ENCODE measurements at places on chromosomes 16 and 17.
A peak's percentile ranks its signal among the peaks of the same experiment; 100 is the strongest.

GRCh38 chr17:60514053-60514452, 12.0 kb downstream of the APPBP2 start:
- DNase-seq, result no peak

GRCh38 chr17:58060596-58061191, 22.5 kb upstream of the DYNLL2 start:
- DNase-seq, result peak; percentile 7

DNA sequence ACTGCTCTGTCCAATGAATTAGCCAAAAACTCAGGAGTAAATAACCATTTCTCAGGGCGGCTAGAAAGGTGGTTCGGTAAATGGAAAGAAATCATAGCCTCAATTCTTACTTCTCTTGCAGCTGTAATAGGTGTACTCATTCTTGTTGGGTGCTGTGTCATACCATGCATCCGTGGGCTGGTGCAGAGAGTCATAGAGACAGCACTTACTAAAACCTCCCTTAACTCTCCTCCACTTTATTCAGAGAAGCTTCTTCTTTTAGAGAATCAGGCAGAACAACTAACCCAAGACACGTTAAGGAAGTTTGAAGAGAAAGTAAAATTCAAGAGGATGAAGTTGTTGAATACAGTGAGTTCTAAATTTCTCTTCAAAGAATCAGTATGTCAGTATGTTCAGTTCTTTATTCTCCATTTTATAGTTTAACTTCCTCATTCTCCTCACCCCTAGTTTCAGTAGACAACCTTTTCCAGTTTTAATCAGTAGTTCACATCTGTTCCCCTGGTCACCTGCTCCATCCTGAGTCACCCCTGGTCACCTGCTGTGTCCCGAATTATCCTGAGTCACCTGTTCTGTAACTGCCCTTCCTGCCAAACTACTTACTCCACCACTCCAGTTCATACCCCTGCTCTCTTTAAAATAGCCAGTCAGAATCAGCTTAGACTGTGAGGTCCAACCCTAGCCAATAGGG, 85.9 kb downstream of the EMP2 start:
- no peak for DNase-seq

DNA sequence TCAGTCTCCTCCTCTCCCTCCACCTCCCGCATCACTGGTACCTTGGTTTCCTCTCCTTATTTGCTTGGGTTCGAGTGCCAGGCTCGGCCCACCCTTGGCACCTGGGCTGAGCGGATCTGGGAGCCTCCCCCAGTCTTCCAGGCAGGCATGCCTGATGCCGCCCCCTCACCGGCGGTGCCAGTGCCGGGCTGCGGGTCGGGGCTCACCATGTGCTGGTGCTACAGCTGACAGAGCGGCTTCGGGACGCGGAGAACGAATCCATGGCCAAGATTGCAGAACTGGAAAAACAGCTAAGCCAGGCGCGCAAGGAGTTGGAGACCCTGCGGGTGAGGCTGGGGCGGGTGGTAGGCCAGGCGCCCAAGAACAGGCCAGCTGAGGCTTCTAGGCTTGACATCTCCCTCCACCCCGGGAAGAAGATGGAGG, 19.2 kb downstream of the FMNL1 start:
- DNase-seq, result no peak

DNA sequence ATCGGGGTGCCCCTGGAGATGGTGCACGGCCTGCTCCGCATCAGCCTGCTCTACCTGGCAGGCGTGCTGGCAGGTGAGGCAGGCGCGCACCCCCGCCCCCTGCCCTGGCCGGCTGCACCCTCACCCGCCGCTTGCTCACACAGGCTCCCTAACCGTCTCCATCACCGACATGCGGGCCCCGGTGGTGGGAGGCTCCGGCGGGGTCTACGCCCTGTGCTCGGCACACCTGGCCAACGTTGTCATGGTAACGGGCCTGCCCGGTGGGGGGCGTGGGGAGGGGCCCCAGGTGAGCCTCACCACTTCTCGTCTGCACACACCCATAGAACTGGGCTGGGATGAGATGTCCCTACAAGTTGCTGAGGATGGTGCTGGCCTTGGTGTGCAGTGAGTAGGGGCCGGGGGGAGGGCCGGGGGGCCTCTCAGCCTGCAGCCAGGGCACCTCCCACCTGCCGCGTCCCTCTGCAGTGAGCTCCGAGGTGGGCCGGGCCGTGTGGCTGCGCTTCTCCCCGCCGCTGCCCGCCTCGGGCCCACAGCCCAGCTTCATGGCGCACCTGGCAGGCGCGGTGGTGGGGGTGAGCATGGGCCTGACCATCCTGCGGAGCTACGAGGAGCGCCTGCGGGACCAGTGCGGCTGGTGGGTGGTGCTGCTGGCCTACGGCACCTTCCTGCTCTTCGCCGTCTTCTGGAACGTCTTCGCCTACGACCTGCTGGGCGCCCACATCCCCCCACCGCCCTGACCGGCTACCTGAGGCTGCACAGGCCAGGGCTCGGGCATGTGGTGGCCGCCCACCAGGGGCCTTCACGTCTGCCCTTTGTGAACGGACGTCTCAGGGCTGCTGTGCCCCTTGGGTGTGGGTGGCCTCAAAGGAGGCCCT, 2.1 kb downstream of the RHBDL1 start:
- no peak for DNase-seq

- DNase-seq, result peak; percentile 27
Measured at GRCh38 chr16:69501956-69502745, 63.6 kb upstream of the NFAT5 start.

DNA sequence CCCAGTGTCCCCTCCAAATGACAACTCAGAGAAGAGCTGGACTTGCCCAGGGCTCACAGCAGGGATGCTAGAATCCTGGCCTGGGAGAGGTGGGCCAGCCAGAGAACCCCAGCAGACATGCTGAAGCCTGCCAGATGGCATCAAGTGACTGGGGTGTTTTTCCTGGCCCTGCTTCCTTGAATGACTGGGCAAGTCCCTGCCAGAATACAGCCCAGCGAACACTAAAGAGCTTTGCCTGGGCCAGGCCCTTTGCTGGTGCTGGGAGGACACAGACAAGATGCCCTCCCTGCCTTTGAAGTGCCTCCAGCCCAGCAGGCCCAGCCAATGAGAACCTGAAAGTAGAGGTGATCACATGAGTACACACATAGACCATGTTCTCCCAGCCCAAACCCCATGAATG, 11.5 kb downstream of the ZNF319 start:
- no peak for DNase-seq

- DNase-seq, result no peak
Measured at GRCh38 chr16:86351041-86351784, 159.1 kb upstream of the FOXF1 start.

- DNase-seq, result no peak
Measured at GRCh38 chr16:28308794-28309584, 16.7 kb downstream of the SBK1 start.

DNA sequence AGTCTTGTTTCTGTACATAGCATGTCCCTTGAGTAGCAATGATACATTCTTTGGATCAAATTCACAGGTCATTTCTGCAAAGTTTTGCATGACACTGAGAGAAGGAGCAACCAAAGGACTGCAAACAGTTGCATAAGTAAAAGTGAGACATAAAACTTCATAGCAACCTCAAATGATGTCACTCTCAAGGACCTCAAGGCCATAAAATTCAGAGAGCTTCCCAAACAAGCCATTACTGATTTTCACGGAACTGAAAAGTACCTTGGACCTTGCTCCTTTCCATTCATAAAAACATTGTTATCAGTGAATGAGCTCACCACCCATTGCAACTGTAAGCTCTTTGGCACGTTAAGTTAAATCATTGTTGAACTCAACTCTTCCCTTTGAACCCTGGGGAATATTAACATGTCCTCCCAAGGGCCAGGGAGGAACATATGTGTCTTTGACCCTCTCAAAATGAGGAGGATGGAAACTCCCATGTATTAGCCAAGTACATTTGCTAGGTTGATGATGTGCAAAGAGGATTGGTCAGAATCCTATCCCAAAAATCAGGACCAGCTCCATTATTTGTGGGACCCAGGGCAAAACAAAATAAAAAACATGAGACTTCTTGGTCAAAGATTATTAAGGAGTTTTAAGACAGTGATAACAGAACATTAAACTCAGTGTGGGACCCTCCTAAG, 275.0 kb upstream of the DYNLRB2 start:
- no peak for DNase-seq

DNA sequence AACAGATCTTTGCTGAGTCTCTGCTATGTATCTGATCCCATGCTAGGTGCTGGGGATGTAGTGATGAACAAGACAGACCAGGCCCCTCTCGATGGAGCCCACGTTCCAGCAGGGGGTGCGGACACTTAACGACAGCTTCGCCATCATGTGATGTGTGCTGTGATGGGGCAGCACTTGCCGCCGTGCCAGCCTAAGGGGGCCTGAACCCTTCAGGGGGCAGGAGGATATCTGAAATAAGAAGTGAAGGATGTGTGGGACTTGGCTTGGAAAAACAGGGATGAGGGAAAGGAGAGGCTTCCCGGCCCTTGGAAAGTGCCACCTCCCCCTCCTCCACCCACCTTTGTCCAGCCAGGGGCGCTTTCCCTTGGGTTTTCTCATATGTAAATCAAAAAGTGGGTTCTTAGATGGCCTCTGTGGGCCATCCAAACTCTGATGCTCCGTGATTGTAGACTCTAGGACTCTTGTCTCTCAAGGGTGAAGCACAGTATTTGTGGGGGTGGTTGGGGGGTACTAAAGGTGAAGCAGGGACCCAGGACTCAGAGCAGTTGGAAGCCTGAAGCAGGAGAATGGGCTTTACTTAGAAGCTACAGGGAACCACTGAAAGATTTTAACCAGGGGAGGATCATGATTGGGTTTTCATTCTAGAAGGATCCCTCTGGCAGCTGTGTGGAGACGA, 4.0 kb upstream of the DLX3 start:
- no peak for DNase-seq

DNA sequence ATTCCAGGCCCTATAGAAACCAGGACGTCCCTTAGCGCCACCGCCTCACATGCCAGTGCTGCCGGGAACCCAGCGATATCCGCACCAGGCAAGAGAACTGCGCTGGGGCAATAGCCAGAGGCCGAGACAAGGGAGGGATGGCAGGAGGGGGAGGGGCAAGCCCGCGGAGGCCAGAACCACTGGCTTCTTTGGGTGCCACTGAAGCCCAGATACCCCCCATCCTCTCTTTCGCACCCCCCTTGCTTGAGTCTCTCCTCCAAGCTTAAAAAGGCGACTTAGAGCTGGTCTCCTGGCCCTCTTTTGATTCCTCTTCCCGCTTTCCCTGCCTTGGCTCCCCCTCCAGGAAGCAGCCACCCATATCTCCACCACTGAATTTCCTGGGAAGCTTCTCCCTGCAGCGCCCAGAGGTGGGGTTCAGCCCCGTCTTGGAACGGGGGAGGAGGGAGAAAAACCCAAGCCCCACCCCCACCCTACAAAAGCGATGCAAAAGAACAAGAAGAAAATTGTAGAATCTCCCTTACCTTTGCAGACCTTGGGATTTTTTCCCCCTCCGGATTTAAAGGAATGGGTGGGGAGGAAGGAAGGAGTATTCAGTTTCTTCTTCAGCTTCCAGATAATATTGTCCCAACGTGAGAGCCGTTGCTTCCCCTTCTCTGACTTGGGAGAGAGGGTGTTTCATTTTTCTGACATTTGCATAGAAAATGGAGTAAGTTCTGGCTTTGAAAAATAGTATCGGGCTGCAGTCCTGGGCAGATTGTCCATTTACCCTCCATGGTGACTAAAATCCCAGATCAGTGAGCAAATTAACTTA, 622 bp downstream of the HOXB6 start:
- DNase-seq, result no peak

GRCh38 chr17:42906772-42907446, 6.3 kb downstream of the G6PC1 start:
- no peak for DNase-seq

GRCh38 chr17:80254396-80255251, 6.0 kb upstream of the RNF213 start:
- DNase-seq, result no peak

- no peak for DNase-seq
Measured at GRCh38 chr16:66468321-66468965, 41.3 kb downstream of the BEAN1 start.

DNA sequence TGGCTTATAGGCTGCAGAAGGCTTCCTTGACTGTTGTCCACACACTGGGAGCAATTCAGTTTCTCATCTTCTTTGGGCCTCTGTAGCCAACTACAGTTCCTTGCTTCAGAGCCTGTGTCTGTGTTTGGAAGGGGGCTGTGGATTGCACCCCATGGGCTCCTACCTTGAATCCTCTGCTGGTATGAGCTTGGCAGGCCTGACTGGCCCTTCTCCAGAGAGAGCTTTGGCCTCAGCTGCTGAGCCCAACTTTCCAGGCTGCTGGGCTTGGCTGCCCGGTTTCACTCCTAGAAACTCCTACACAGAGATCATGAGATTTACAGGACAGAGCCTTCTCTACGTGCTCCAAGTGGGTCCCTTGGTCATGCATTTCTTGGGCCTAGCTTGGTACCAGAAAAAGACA, 354.4 kb downstream of the SNX29 start:
- no peak for DNase-seq
